Naive thymus-derived CD8-positive, alpha-beta T cell (primary cell): ENCODE measurements at places on chromosomes 11 and 22.

DNA sequence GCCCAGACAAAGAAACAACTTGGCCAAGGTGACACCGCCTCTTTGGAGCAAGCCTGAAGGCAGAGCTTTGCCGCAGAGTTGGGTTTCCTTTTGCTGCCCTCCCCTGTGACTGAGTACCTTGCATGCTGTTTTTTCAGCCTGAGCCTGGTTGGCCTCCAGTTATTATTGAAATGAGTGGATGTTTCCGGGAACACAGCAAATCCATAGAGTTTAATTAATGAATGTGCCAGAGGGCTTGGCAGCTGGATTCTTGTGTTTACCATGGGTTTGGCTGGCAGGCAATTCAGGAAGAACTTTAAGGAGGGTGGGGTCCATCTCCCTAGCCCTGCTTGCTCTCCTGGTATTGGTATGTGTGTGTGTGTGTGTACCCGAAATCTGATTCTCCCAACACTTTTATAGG is 65.6 kb upstream of the CRYBB3 start:
- H3K4me3 ChIP-seq = no peak overlapping the region
- peaks cover 6% of the 10 kb centered on the region for H3K36me3 ChIP-seq
- no peaks in the 10 kb centered on the region for H3K27me3 ChIP-seq

DNA sequence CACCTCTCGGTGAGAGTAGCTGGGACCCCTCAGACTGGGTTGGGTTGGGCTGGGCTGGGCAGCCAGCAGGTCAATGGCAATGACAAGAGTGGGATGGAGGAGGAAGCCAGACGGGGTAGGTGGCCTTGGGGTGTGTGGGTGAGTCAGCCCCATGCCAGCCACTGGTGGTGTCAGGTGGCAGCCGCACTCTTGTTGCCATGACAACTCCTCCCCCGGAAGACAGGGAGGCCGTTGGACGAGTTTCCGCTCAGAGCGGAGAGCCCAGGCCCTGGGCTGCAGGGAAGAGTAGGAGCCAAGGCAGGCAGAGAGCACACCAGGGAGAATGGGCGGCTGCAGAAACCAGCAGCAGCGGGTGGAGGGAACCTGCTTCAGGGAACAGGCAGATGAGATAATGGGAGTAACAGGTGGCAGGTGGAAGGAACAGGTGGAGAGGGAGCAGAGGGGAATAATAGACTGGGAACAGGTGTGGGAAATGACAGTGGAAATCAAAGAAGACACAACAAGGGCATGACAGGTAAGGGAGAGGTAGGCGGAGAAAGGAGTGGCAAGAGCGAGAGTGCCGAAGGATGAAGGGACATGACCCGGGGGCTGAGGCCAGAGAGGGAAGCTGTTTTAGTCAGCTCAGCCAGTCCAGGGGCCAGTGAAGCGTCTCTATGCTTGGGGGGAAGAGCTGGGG is 8.7 kb downstream of the SPTBN2 start:
- H3K4me1 ChIP-seq = peaks cover 5% of the 10 kb centered on the region
- DNase-seq = no peak
- H3K4me3 ChIP-seq = no peak overlapping the region
- H3K27ac ChIP-seq = no peak overlapping the region
- no peaks in the 10 kb centered on the region for H3K36me3 ChIP-seq

GRCh38 chr11:15688351-15688792 is 573.6 kb downstream of the INSC start:
- H3K36me3 ChIP-seq = peaks cover 6% of the 10 kb centered on the region
- no peaks in the 10 kb centered on the region for H3K4me1 ChIP-seq
- no peak for DNase-seq
- peaks cover 15% of the 10 kb centered on the region for H3K27me3 ChIP-seq

- DNase-seq = peak; percentile 34
- peak overlapping the region; percentile 82 for H3K27ac ChIP-seq
- H3K36me3 ChIP-seq = no peaks in the 10 kb centered on the region
- peak overlapping the region; percentile 76 for H3K4me3 ChIP-seq
These were observed 3.3 kb upstream of the FXYD2 start for GRCh38 chr11:117827521-117828511.

DNA sequence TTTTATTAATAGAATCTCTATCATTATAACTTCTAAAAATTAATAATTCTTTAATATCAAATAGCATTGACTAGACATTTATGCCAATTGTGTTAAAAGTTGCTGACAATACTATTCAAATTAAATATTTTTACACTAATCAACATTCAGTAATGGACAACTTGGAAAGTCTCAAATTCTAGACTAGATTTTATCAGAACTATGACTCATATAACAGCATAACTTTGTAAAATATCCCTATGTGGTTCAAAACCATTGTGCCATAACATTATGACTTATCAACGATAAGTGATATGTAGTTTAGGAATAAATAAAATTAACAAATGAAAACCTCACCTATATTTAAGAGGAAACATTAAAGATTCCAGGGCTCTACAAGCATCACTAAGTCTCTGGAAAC is 291.8 kb downstream of the SBF2 start:
- no peak for DNase-seq
- H3K27me3 ChIP-seq = no peaks in the 10 kb centered on the region
- H3K27ac ChIP-seq = no peak overlapping the region
- no peak overlapping the region for H3K4me3 ChIP-seq
- peaks cover 10% of the 10 kb centered on the region for H3K36me3 ChIP-seq

DNA sequence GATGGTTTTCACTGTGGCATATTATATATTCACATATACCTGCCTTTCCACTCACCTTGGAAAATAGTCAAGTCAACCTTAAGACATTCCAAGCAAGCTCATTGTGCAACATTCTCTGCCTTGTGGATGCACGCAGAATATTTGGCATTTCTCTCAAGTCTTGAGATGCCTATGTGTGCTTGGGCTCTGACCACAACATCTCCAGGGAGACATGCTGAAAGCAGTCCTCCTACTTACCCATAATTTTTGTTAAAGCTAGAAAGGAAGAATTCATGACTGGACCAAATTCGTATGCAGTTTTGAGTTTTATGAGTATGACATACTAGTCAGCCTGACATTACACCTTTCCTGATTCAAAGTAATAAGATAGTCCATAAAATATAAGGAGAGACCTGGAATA is 684.0 kb downstream of the OPCML start:
- H3K36me3 ChIP-seq = no peaks in the 10 kb centered on the region
- no peak for DNase-seq
- H3K27ac ChIP-seq = no peak overlapping the region
- no peaks in the 10 kb centered on the region for H3K4me1 ChIP-seq
